ENCODE measurements at places on chromosomes 4 and X. TPM values are rescaled to one million over a fixed set of nuclear protein-coding genes. Genes with fewer than 3 reads are reported as not detected.

Gene TGIF2LX
- total RNA-seq, result not detected

Gene SMIM10
- total RNA-seq, result 4.5 TPM

Gene POLR2B
- 71.4 TPM for total RNA-seq

Gene MGST2
- total RNA-seq, result 29.1 TPM

Gene PCSK1N
- 3.6 TPM for total RNA-seq

Gene TREX2
- total RNA-seq, result 1.9 TPM

Gene PHEX
- 2.5 TPM for total RNA-seq

Gene TMPRSS11D
- not detected for total RNA-seq

Gene SUPT20HL1
- not detected for total RNA-seq

Gene MAGEA4
- total RNA-seq, result not detected

Gene REELD1
- total RNA-seq, result 1.3 TPM

Gene SCML1
- total RNA-seq, result 20.0 TPM

Gene TCEAL2
- total RNA-seq, result not detected

Gene FGG
- 3.3 TPM for total RNA-seq

Gene DOCK11
- 25.3 TPM for total RNA-seq

Gene BEX1
- total RNA-seq, result 1.3 TPM

Gene C4orf46
- 5.4 TPM for total RNA-seq

Gene RBMXL3
- total RNA-seq, result not detected

Gene AGTR2
- not detected for total RNA-seq

Gene ERCC6L
- 0.15 TPM for total RNA-seq

Gene TKTL2
- total RNA-seq, result not detected

Gene SERTM2
- total RNA-seq, result 0.15 TPM

Gene SLC25A6
- total RNA-seq, result 351 TPM

Gene SEC24B
- 51.2 TPM for total RNA-seq

Gene LDB2
- total RNA-seq, result 34.5 TPM

Gene ANOS1
- total RNA-seq, result 10.6 TPM

Gene GABRA4
- not detected for total RNA-seq

Gene PDE6B
- total RNA-seq, result 2.7 TPM

Gene SLC10A4
- total RNA-seq, result 0.29 TPM

Gene C4orf51
- not detected for total RNA-seq

Gene AR
- 35.7 TPM for total RNA-seq

Gene RGS12
- 24.3 TPM for total RNA-seq

Gene GATA1
- total RNA-seq, result not detected

Gene MAGED4B
- total RNA-seq, result not detected

Gene EMCN
- total RNA-seq, result 12.0 TPM

Gene SHROOM2
- total RNA-seq, result 3.9 TPM

Gene NAA11
- total RNA-seq, result not detected

Gene UGT2B7
- not detected for total RNA-seq

Gene CACNA1F
- total RNA-seq, result 0.48 TPM

Gene CEP135
- total RNA-seq, result 12.1 TPM

Gene MCUB
- total RNA-seq, result 26.5 TPM

Gene DCAF8L2
- not detected for total RNA-seq

Gene NCAPG
- total RNA-seq, result 0.33 TPM

Gene NPNT
- 1.4 TPM for total RNA-seq

Gene NAT8L
- total RNA-seq, result 2.9 TPM

Gene SPP1
- total RNA-seq, result 25.0 TPM

Gene NHS
- total RNA-seq, result 11.2 TPM

Gene P2RY10
- total RNA-seq, result 0.98 TPM

Gene HS6ST2
- 1.2 TPM for total RNA-seq

Gene SYNPO2
- 90.1 TPM for total RNA-seq

Gene BEX4
- 44.2 TPM for total RNA-seq

Gene GRPR
- 6.2 TPM for total RNA-seq

Gene KIT
- 297 TPM for total RNA-seq

Gene AFM
- not detected for total RNA-seq

Gene IL13RA2
- 0.32 TPM for total RNA-seq

Gene IL2RG
- 8.0 TPM for total RNA-seq

Gene ARMCX6
- total RNA-seq, result 23.6 TPM

Gene CXCL8
- total RNA-seq, result 33.7 TPM
